MCF 10A (cell line): ENCODE measurements at places on chromosomes 6 and 20. TPM values are rescaled to one million over a fixed set of nuclear protein-coding genes. Genes with fewer than 3 reads are reported as not detected.

DNA sequence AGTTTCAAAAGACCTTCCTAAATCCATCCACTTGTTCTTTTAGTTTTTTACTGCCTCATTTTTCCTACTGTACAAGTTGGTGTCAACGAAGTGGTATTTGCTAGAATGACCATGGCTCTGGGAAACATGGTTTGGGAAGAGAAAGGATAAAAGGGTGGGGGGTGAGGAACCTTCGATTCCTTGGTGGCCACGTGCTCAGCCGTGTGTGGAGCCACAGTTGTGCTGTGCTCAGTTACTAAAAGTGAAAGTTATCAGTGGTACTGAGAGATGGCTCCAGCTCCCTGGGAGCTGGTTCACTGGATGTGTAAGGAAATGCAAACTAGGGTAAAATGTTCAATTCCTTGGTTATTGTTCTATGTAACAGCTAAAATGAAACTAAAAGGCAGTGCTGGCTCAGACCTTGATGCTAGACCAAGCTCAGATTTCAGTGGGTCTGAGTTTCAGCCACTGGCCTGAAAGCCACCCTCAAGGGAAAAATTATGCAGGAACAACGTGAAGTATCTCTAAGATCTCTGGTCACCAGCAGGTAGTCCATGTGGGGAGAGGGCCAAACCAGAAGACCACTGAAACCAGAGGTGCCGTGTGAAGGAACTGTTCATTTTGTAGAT lies 7.4 kb upstream of the SLC22A2 start:
- no peak for DNase-seq
- H3K36me3 ChIP-seq: no peaks in the 10 kb centered on the region
- H3K27ac ChIP-seq: no peak overlapping the region
- no peak overlapping the region for H3K4me3 ChIP-seq
- H3K4me1 ChIP-seq: peaks cover 5% of the 10 kb centered on the region

DNA sequence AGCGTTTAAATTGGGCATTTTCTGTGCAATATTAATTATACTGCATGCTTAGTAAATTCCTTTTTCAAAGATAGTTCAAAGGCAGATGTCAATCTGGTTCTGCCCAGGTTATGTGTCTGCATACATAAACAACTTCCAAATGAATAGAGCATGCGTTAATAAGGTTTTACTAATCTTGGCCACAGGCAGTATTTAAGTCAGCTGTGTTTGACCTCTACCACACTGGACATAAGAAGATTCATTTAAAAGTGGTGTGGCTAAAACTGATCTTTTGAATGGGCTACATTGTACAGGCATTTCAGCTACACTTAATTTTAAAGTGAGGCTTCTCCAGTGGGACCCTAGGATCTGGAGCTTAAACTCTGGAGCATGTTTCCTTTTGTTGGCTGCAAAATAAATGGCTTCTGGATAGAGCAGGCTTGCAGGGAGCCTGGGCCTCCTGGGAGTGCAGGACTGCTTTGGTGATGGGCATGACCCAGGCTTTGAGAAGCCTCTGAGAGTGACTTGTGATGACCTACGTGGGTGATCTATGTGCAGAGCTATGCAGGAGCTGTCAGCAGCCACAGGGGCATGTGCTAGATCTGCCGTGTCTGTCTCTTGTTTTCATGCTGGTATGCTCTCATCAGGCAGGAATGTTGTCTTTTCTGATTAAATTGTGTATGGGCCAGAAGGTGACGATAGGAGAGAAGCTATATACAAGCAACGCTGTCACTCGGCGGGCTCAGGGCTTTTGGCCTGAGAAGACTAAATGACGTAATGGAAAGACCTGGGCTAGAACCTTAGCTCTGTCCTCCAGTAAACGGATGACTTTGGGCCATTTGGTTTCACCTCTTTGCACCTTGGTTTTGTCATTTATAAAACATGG lies 331.2 kb downstream of the QKI start:
- H3K27me3 ChIP-seq: no peaks in the 10 kb centered on the region
- peaks cover 13% of the 10 kb centered on the region for H3K4me1 ChIP-seq
- DNase-seq: peak; percentile 60
- H3K27ac ChIP-seq: no peak overlapping the region
- no peaks in the 10 kb centered on the region for H3K36me3 ChIP-seq

- no peak overlapping the region for H3K4me3 ChIP-seq
- H3K27me3 ChIP-seq: no peaks in the 10 kb centered on the region
- no peak overlapping the region for H3K27ac ChIP-seq
- H3K4me1 ChIP-seq: no peaks in the 10 kb centered on the region
Observed at GRCh38 chr6:43614396-43614730, 14.7 kb downstream of the GTPBP2 start.

DNA sequence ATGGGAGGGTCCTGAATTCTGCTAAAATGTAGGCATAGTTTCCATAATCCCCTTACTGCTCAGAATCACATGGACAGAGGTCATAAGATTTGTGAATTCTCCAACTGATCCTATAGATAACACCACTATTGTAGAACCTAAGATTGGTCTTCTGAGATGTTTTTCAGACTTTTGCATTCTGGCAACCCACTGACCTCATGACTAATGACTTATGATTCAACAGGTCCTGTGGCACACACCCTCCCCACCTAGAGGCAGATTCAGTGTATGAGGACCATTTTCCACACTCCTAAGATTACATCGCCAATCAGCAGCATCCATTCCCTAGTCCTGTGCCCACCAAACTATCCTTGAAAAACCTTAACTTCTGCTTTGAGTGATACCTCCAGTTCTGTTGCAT lies 207.2 kb downstream of the BTBD9 start:
- H3K4me1 ChIP-seq: peaks cover 14% of the 10 kb centered on the region
- no peak overlapping the region for H3K4me3 ChIP-seq
- H3K27ac ChIP-seq: no peak overlapping the region
- no peaks in the 10 kb centered on the region for H3K36me3 ChIP-seq

- peaks cover 6% of the 10 kb centered on the region for H3K36me3 ChIP-seq
- DNase-seq: no peak
- no peaks in the 10 kb centered on the region for H3K4me1 ChIP-seq
Observed at GRCh38 chr6:45801471-45802289, 214.0 kb downstream of the CLIC5 start.

PRELID3B gene
- total RNA-seq: 180 and 197 TPM in 2 replicates

- H3K4me1 ChIP-seq: peaks cover 6% of the 10 kb centered on the region
- no peak for DNase-seq
- no peak overlapping the region for H3K27ac ChIP-seq
- peaks cover 36% of the 10 kb centered on the region for H3K36me3 ChIP-seq
- no peaks in the 10 kb centered on the region for H3K27me3 ChIP-seq
Observed at GRCh38 chr6:167941822-167942221, 55.6 kb upstream of the KIF25 start.

DNA sequence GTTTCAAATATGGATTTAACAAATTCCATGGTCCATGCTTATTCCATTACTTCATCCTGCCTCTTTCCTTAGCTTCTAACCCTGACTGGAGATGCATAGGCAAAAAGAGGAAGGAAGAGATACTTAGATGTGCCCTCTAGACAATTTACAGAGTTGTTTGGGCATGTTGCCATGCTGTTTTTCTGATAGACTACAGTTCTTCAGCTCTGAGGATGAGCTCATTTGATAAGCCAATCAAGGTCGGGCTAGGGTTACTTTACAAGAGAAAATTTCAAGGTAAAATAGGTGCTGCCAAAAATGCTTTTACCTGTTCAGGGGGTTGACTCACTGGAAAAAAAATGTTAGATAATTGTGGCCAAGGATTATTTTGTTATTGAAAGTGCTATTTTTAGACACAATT lies 5.9 kb downstream of the HCRTR2 start:
- peaks cover 17% of the 10 kb centered on the region for H3K27me3 ChIP-seq
- DNase-seq: peak; percentile 1
- no peak overlapping the region for H3K4me3 ChIP-seq
- H3K4me1 ChIP-seq: no peaks in the 10 kb centered on the region

ECT2L gene
- total RNA-seq: not detected in 2 replicates

BPI gene
- total RNA-seq: not detected in 2 replicates

PDCD2 gene
- total RNA-seq: 91.7 and 101 TPM in 2 replicates
